Stimulated activated CD4-positive, alpha-beta T cell treated with anti-CD3 and anti-CD28 coated beads, Interleukin-2, amount 100 ng/mL, for 48 hours (primary cell): ENCODE measurements at places on chromosomes 1 and 21.

DNA sequence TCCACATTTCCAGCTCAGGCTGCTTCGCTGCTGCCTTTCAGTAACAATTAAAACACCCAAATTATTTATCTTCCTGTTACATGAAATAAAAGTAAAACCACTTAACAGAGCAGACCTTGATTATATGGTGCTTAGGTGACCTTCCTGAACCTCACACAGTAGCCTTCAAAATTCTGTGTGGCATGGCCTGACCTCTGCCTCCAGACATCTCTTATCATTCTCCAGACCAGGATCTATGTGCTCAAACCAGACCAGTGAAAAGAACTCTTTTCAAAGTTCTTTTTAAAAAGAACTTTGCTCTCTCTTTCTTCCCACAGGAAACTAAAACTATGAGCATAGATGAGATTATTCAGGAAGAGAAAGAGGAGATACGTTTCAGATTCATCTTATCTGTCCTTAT lies 37.8 kb downstream of the KIAA0319L start:
- DNase-seq = no peak

DNA sequence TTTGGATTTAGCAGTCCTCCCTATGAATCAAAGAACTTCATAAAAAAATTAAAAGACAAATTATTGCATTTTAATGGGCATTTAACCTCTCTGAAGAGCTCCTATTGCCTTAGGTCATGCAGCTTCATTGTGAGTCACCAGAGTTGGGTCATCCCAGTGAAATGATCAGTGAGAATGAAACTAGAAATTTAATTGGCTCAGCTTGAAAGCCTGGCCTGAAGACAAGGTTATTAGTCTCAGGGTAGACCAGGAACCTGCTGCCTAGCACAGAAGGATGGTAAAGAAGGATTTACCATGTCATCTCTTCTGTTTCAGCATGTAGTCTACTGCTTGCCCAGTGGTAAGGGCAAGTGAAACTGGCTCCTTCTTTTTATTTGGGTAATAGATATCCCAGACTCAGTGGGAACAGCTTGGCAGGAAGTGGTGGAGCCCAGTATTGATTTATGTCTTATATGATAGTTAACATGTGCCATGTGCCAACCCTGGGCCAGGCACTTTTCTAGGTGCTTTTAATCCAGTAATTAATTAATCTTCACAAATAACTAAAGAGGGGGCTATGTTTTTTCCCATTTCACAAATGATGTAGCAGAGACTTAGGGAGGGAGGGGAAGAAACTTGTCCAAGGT lies 23.6 kb downstream of the LAMC2 start:
- DNase-seq = no peak

DNA sequence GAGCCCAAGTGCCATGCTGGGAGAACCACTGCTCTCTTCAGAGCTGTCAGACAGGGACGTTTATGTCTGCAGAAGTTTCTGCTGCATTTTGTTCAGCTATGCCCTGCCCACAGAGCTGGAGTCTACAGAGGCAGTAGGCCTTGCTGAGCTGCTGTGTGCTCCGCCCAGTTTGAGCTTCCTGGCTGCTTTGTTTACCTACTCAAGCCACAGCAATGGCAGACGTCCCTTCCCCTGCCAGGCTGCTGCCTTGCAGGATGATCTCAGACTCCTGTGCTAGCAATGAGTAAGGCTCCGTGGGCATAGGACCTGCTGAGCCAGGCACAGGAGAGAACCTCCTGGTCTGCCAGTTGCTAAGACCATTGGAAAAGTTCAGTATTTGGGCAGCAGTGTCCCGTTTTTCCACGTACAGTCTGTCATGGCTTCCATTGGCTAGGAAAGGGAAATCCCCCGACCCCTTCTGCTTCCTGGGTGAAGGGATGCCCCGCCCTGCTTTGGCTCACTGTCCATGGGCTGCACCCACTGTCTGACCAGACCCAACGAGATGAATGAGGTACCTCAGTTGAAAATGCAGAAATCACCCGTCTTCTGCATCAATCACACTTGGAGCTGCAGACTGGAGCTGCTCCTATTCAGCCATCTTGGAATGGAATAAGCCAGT lies 31.9 kb downstream of the CYP4B1 start:
- no peak for DNase-seq

- no peak for DNase-seq
These were observed 202.2 kb downstream of the LBR start for GRCh38 chr1:225225681-225226080.

GRCh38 chr1:46180082-46180616 lies 3.9 kb upstream of the P3R3URF start:
- DNase-seq = no peak

DNA sequence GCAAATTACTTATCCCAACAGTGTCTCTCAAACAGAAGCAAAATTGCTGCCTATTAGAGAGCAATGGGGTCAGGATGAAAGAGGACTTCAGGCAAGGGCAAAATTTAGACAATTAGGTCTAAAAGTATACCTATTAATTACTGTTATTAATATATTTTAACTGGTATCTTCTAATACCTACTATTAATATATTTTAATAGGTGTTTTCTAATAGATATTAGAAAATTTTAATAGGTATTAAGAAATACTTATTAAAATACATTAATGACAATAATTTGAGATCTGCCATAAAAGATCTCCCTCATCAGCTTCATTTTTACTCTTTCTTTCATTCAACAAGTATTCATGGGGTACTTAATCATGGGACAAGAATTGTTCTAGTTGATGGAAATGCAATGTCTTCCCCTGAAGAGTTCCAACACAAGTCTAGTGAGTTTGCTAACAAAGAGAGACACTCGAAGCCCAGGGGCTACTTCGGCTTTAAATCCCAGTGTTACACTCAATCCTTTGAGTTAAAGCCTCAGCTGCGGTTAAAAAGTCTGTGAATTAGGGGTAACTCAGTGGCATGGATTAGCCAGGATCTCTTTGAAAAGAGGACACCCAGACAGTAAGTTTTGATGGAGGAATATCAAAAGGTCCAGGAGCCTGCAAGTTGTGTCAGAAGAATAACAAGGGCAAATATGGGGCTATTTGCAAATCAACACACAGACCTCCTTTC lies 44.1 kb downstream of the STYXL2 start:
- DNase-seq = no peak

DNA sequence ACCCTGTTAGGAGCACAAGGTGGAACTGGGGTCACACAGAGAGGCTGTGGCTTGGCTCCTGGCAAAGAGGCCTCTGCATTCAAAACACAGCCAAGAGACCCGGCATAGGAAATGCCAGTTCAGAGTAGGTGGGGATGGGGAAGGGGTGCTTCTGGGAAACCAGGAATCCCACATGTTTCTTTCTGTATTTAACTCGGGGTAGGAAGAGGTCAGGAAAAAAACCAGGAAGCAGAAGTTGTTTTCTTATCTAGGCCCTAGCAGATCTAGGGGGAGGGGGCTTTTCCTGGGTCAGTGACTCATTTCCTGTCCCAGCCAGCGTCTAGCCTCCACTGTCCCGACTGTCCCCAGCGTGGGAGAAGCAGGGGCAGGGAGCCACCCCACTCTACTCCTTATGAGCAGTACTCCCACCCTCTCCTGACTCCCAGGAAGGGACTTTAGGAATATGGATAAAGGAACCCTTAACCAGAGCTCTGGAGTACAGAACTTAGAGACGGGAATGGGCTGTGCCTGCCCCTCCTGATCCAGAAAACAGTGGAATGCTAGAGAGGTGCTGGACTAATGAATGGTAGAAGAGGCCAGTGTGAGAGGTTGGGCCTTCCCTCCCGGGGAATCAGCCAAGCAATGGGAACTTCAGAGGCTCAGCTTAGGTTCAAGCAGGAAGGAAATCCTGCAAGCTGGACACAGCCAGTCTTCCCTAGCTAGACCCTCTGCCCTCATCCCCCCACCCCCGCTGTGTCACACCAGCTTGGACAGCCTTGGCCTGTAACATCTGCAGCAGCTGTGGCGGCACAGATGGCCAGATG lies 5.7 kb downstream of the FHL3 start:
- DNase-seq = no peak

GRCh38 chr1:40058097-40058452 lies 17.5 kb downstream of the CAP1 start:
- no peak for DNase-seq
